ENCODE measurements at places on chromosomes 6 and 20. TPM values are rescaled to one million over a fixed set of nuclear protein-coding genes. Genes with fewer than 3 reads are reported as not detected.

DNA sequence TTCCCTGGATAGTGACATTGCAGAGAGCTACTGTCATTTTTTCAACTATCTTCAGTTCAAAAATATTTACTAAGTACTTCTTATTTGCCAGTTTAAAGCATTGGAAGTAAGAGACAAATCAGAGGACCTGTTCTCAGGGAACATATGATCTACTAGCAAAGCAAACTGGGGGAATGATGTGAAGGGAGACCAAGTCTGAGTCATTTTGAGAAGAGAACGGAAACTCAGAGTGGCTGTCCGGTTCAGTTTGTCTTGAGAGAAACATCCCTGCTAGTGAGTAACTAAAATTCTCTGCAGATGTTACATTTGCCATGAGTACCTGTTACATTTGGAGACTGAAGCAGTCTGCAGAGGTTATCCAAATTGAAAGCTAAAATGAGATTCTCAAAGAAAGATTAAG is 118.3 kb downstream of the KCNQ5 start:
- no peak overlapping the region for H3K4me3 ChIP-seq
- no peaks in the 10 kb centered on the region for H3K36me3 ChIP-seq
- no peak for DNase-seq

DNA sequence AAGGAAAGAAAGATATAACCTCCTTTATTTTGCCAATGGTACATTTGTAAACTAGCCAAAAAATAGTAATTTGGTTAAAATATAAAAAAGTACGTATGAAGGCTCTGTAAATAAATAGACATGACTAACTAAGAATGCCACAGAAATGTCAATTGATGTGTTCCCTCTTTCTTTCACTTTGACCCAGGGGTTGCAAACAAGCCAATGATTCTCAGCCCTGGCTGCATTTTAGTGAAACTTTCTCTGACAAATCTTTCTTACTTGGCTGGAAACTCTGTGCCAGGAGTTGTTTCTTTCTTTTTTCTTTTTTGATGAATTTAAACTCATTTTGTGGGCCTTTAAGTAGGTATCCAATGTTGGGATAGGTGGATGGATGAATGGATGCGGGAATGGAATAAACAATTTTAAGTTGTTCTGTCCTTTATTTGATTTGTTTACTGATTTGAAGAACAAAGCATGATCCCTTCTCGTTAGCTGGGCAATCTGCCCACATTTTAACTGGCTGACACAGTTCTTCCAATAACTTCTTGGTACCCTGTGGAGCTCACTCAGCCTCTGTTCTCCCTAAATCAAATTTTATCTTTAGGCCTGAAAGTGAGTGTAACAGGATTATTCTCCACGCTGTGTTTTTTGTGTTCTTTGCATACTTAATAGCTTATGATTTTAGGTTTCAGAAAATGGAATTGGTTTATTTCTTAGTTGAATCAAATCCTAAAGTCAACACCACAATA is 58.6 kb upstream of the GCLC start:
- H3K4me1 ChIP-seq, result no peaks in the 10 kb centered on the region
- H3K27ac ChIP-seq, result peak overlapping the region; percentile 18
- no peaks in the 10 kb centered on the region for H3K27me3 ChIP-seq
- DNase-seq, result no peak
- no peaks in the 10 kb centered on the region for H3K36me3 ChIP-seq

- H3K36me3 ChIP-seq, result no peaks in the 10 kb centered on the region
- H3K4me1 ChIP-seq, result no peaks in the 10 kb centered on the region
- H3K4me3 ChIP-seq, result no peak overlapping the region
- H3K27me3 ChIP-seq, result no peaks in the 10 kb centered on the region
These were observed 15.0 kb downstream of the CALHM6 start for GRCh38 chr6:116476002-116476678.

- peaks cover 8% of the 10 kb centered on the region for H3K36me3 ChIP-seq
- no peak for DNase-seq
- peak overlapping the region; percentile 59 for H3K4me3 ChIP-seq
- peaks cover 4% of the 10 kb centered on the region for H3K27me3 ChIP-seq
These were observed 584 bp downstream of the PTK7 start for GRCh38 chr6:43076464-43077332.

DNA sequence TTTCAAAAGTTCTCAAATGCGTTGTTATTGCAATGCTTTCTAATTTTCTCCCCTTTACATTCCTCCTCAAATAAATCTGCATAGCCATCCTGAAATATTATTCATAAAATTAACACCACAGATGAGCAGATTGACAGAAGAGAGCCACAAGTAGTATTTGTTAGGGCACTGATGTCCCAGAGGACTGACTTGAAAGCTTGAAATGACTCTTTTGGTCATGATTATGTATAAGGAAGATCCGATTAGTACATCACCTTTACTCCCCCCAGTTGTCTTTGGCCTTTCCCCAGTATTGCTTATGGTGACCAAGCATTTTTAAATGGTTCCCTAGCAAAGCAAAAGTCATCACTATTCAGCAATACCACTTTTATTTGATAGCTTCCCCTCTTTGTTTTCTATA is 187.6 kb downstream of the ADAT2 start:
- H3K27me3 ChIP-seq, result no peaks in the 10 kb centered on the region
- H3K36me3 ChIP-seq, result no peaks in the 10 kb centered on the region
- H3K27ac ChIP-seq, result no peak overlapping the region
- DNase-seq, result no peak
- H3K4me1 ChIP-seq, result peaks cover 3% of the 10 kb centered on the region

- no peak overlapping the region for H3K4me3 ChIP-seq
- H3K27me3 ChIP-seq, result no peaks in the 10 kb centered on the region
- H3K4me1 ChIP-seq, result no peaks in the 10 kb centered on the region
- no peaks in the 10 kb centered on the region for H3K36me3 ChIP-seq
These were observed 8.4 kb upstream of the STK35 start for GRCh38 chr20:2093159-2093781.

GRCh38 chr6:2999618-3000557 is at the start of gene NQO2:
TSS of gene NQO2 (plus strand) at chr6:2999894. CDS start at chr6:3006553, 6,659 bp downstream.
- peak; percentile 66 for DNase-seq
- H3K36me3 ChIP-seq, result peaks cover 6% of the 10 kb centered on the region
- H3K27ac ChIP-seq, result peak within 1 kb of the TSS; percentile 91
- H3K4me1 ChIP-seq, result no peaks in the 10 kb centered on the region

- no peaks in the 10 kb centered on the region for H3K36me3 ChIP-seq
- no peak overlapping the region for H3K27ac ChIP-seq
- no peak overlapping the region for H3K4me3 ChIP-seq
- H3K4me1 ChIP-seq, result no peaks in the 10 kb centered on the region
- DNase-seq, result no peak
These were observed 17.5 kb downstream of the TRERF1 start for GRCh38 chr6:42434237-42434636.

- no peak for DNase-seq
- H3K27ac ChIP-seq, result no peak overlapping the region
- no peaks in the 10 kb centered on the region for H3K36me3 ChIP-seq
- no peaks in the 10 kb centered on the region for H3K27me3 ChIP-seq
- H3K4me3 ChIP-seq, result no peak overlapping the region
These were observed 25.2 kb upstream of the MYLIP start for GRCh38 chr6:16103722-16104121.

GRCh38 chr6:170042596-170043118 is 248.2 kb downstream of the DLL1 start:
- H3K36me3 ChIP-seq, result no peaks in the 10 kb centered on the region
- H3K4me1 ChIP-seq, result no peaks in the 10 kb centered on the region
- H3K27me3 ChIP-seq, result no peaks in the 10 kb centered on the region
- no peak for DNase-seq
- H3K4me3 ChIP-seq, result no peak overlapping the region
- no peak overlapping the region for H3K27ac ChIP-seq

DNA sequence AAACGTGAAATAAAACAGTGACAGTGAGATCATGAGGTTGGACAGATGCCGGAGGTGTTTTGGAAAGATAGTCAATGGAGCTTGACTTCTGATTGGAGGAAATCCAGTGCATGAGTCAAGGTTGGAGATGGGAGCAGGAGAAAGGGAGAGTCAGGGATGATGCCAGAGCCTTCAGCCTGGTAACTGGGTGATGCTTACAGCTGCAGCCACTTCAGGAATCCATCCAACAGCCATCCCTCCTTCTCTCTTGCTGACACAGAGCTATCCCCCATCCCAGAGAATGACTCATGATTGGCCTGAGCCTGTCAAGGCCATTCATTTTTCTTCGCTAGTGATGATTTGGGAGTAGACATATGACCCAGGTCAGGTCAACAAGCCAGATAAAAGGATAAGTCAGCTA is 112.8 kb downstream of the SAMD5 start:
- no peaks in the 10 kb centered on the region for H3K27me3 ChIP-seq
- H3K27ac ChIP-seq, result no peak overlapping the region
- no peaks in the 10 kb centered on the region for H3K36me3 ChIP-seq
- no peaks in the 10 kb centered on the region for H3K4me1 ChIP-seq
- no peak overlapping the region for H3K4me3 ChIP-seq

GRCh38 chr6:41294214-41294872 is 7.9 kb upstream of the TREM1 start:
- H3K36me3 ChIP-seq, result no peaks in the 10 kb centered on the region
- no peaks in the 10 kb centered on the region for H3K4me1 ChIP-seq

DNA sequence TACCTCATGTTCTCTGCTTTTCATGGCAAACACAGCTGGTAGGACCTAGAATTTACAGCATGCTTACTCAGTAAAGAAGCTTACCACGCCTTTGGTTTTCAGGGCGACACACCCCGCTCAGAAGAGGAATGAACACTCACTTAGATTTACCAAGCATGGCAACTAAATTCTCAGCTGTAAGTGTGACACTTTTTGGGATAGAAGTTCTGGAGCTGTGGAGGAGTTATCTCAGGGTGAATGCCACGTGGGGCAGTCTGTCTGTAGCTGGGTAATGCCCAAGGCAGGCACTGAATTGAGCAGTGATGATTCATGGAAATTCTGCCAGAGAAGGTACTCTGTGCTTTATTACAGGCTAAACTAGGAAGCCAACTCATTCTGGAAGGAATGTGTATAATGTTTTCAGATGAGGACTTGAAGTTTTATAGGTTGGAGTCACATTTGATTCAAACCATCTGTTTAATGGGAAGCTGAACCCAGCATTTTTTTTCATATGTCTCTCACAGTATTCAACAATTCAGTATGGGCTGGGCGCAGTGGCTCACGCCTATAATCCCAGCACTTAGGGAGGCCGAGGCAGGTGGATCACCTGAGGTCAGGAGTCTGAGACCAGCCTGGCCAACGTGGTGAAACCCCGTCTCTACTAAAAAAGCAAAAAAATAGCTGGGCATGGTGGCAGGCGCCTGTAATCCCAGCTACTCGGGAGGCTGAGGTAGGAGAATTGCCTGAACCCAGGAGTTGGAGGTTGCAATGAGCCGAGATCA is 3.5 kb upstream of the PRIM2 start:
- H3K4me1 ChIP-seq, result peaks cover 3% of the 10 kb centered on the region
- H3K4me3 ChIP-seq, result peak overlapping the region; percentile 40
- DNase-seq, result peak; percentile 90

DNA sequence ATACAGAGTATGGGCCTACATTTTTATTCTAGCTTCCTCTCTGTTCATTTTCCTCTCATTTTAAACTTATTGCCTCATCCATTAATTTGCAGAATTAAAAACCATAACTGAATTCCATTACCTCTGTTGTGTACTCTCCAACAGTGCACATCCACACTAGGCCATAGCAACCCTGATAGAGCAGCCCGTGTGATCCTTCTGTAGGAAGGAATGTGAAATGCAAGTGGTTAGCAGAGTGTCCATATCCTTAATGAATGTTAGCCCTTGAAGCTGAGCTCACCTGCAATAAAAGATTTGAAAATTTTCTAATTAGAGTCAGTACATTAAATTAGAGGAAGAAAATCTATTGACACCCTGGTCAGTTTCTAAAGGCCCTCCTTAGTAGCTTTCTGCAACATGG is 6.5 kb upstream of the GRIK2 start:
- no peaks in the 10 kb centered on the region for H3K27me3 ChIP-seq
- no peak for DNase-seq
- no peak overlapping the region for H3K4me3 ChIP-seq

DNA sequence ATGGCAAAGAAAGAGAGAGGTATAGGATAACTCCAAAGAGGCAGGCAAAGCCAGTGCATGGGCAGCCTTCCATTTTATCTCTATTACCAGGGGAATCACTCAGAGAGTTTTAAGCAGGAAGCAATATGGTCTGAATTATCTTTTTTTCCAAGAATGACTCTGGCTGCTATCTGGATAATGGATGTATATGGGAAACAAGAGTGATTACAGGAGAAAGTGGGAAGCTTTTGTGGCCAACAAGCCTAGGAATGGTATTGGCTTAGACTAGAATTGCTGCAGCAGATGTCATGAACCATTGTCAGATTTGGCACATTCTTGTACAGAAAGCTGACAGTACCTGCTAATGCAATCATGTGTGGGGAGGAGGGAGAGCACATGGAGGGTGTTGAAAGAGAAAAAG is 73.0 kb upstream of the BTBD3 start:
- no peak overlapping the region for H3K4me3 ChIP-seq
- DNase-seq, result no peak
- no peak overlapping the region for H3K27ac ChIP-seq
- no peaks in the 10 kb centered on the region for H3K4me1 ChIP-seq

GRCh38 chr20:2558581-2559278 is 22.4 kb downstream of the TMC2 start:
- peaks cover 5% of the 10 kb centered on the region for H3K27me3 ChIP-seq
- DNase-seq, result no peak
- no peak overlapping the region for H3K27ac ChIP-seq
- no peaks in the 10 kb centered on the region for H3K36me3 ChIP-seq

GRCh38 chr20:19838468-19838867 is 80.4 kb downstream of the RIN2 start:
- H3K36me3 ChIP-seq, result no peaks in the 10 kb centered on the region
- no peak overlapping the region for H3K27ac ChIP-seq
- no peak overlapping the region for H3K4me3 ChIP-seq
- no peak for DNase-seq

DNA sequence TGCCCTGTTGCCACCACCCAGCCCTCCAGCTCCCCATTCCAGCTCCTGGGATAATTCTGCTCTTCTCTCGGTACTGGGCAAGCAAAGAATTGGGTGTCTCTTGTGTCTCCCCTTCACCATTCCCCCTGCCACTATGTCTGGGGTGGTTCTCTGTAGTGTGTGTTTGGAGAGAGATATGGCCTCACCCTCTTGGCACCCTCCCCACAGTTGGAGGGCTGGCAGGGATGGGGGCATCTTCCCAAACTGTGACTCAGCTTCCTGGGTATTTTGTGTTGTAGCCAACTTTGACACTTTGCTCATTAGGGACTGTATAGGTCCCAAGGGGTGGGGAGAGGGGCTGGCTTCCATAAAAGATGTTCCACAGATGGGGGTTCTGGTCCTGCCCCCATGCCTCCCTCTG is 1.7 kb downstream of the TNXB start:
- peaks cover 14% of the 10 kb centered on the region for H3K4me1 ChIP-seq
- peak overlapping the region; percentile 0 for H3K4me3 ChIP-seq
- no peak for DNase-seq

The ARFGEF3 gene
- total RNA-seq, result 1.8 TPM

The TAF11 gene
- 0.85 TPM for total RNA-seq

The CRISP3 gene
- not detected for total RNA-seq

The SYTL3 gene
- 4.7 TPM for total RNA-seq

The C20orf144 gene
- total RNA-seq, result not detected

The OPN5 gene
- not detected for total RNA-seq

The EEF1A1 gene
- 4,361 TPM for total RNA-seq

The TFAP2C gene
- total RNA-seq, result 4.9 TPM

The FAM209B gene
- not detected for total RNA-seq

The AHI1 gene
- total RNA-seq, result 5.4 TPM

The JPH2 gene
- total RNA-seq, result 86.7 TPM

The HLA-G gene
- total RNA-seq, result not detected

The RAE1 gene
- 9.5 TPM for total RNA-seq
